ENCODE measurements at places on chromosomes 5 and 9.

GRCh38 chr9:78370991-78371390 is 74.1 kb downstream of the PSAT1 start:
- H3K27ac ChIP-seq: no peak overlapping the region
- no peak overlapping the region for H3K4me3 ChIP-seq
- DNase-seq: no peak
- no peaks in the 10 kb centered on the region for H3K4me1 ChIP-seq
- H3K27me3 ChIP-seq: peaks cover 8% of the 10 kb centered on the region

- peak overlapping the region; percentile 88 for H3K27ac ChIP-seq
- peaks cover 2% of the 10 kb centered on the region for H3K36me3 ChIP-seq
- H3K27me3 ChIP-seq: no peaks in the 10 kb centered on the region
- H3K4me1 ChIP-seq: peaks cover 33% of the 10 kb centered on the region
Measured at GRCh38 chr5:172687940-172688339, 46.9 kb downstream of the NEURL1B start.

DNA sequence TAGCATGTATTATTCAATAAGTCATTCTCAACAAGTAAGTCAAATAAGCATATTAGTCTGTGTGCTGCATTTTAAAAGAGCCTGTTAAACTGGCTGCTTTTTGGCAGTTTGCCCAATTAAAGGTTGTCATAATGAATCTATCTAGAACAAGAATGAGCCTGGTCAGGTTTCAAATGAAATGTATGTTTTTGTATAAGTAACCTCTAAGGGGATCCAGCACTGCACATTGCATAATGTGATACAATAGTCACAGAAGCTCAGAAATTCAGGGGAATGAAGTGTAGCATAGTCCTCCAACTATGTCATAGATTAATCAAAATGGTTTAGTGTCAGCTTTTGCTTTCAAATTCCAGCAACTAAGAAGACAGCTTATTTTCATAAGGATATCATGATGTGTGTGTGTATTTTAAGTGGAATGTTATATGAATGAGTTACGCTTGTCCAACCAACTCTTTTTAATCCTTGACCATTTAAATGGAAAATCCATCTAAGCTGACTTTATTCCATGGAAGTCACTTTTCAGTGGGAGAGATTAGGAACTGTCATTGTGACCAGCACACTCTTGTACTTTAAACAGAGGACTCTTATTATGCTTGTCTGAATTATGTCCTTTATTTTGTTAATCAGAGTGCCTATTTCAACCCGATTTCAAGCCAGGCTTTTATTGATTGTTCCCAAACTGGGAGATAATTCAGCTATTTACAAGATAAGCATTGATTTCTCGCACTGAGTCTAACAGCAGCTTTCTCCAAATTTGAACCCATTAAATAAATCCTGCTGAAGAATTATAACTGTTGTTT is 283.9 kb upstream of the ADAMTSL1 start:
- no peak for DNase-seq
- H3K4me3 ChIP-seq: no peak overlapping the region
- H3K27me3 ChIP-seq: no peaks in the 10 kb centered on the region
- no peaks in the 10 kb centered on the region for H3K36me3 ChIP-seq
- H3K27ac ChIP-seq: no peak overlapping the region
- H3K4me1 ChIP-seq: no peaks in the 10 kb centered on the region

DNA sequence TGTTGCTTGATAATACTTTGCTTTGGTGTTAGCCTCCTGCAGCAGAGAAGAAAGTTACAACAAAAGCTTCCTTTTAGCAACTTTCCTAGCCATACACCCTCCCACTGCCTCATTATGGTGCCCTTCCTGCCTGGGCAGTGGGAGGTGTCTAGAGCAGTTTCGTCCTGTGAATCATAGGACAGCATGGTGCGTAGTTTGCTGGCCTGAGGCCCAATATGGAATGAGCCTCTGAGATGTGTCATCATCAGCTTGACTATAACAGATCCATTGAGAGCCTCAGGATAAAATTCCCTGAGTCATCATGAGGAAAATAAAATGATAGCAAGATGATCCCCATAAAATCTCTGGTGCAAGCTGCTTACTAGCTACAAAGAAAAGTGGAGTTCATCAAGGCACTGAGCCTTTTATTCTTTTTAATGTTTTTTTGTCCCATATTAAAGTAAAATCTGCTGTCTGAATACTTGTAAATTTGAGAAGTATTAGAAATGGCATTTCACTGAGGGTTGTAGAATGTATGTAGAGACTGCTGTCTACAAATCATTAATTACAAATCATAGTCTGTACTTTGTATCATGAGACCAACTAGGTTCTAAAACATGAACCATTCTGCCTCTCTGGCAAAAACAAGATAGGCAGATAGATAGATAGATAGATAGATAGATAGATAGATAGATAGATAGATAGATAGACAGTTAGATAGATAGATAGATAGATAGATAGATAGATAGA is 303.0 kb upstream of the PDE4D start:
- H3K4me1 ChIP-seq: no peaks in the 10 kb centered on the region
- no peak overlapping the region for H3K4me3 ChIP-seq
- no peak overlapping the region for H3K27ac ChIP-seq
- no peak for DNase-seq

GRCh38 chr5:38190111-38190510 is 68.2 kb upstream of the EGFLAM start:
- peaks cover 45% of the 10 kb centered on the region for H3K27me3 ChIP-seq
- no peak for DNase-seq
- H3K36me3 ChIP-seq: no peaks in the 10 kb centered on the region
- H3K27ac ChIP-seq: no peak overlapping the region
- H3K4me3 ChIP-seq: no peak overlapping the region

- H3K27ac ChIP-seq: no peak overlapping the region
- no peaks in the 10 kb centered on the region for H3K4me1 ChIP-seq
- H3K27me3 ChIP-seq: peaks cover 9% of the 10 kb centered on the region
- H3K4me3 ChIP-seq: no peak overlapping the region
- DNase-seq: peak; percentile 12
Measured at GRCh38 chr5:53425687-53426511, 54.5 kb upstream of the FST start.

- no peaks in the 10 kb centered on the region for H3K36me3 ChIP-seq
- H3K4me1 ChIP-seq: peaks cover 87% of the 10 kb centered on the region
- no peak for DNase-seq
- H3K4me3 ChIP-seq: no peak overlapping the region
- no peaks in the 10 kb centered on the region for H3K27me3 ChIP-seq
Measured at GRCh38 chr9:123318961-123319421, 37.0 kb upstream of the CRB2 start.

DNA sequence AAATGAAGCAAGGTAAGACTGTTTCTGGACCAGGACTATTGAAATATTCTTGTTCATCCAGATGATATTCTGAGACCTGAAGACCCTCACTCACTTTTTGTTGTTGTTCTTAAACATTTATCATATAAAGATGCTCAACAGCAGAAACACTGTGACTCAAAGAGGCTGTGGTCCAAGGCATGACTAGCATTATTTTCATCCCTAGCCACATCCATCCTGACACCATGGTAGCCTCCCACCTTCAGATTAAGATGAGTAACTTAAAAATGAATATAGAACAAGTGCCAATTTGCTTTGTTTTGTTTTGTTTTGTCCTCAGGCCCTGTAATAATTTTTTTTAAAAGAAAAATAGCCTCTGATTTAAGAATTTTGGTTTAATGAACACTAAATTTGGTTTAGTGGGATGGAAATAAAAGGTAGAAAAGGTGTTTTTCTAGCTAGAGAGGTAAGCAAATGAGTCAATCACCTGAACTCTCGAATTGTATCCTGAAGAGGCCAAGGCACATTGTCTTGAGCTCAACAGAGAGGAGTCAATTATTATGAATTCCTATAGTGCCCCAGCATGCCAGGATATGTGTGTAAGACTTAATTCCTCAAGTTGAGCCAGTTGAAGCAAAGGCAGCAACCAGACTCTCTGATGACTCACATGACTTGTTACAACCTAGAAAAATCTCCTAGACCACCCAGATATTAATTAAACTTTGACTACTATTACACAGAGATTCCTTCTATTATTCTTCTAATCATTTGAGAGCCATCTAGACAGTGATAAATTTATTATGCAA is 380.1 kb upstream of the TUSC1 start:
- no peak overlapping the region for H3K4me3 ChIP-seq
- H3K27ac ChIP-seq: no peak overlapping the region
- no peaks in the 10 kb centered on the region for H3K27me3 ChIP-seq
- H3K4me1 ChIP-seq: no peaks in the 10 kb centered on the region

DNA sequence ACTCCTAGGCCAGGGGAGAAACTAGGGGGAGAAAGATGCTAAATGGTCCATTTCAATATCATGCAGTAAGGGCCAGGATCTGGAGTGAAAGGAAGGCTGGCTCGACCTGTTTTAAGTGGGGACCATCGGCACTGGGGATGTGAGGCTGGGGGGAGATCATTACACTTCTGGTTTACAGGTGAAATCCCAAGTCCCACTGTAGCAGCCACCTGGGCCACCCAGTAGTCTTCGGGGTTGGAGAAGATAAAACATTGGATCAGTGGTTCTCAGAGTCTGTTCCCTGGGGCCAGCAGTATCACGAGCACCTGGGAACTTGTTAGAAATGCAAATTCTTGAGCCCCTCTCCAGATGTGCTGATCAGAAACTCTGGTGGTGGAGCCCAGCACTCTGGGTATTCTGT is 111.3 kb upstream of the ALDH1B1 start:
- H3K36me3 ChIP-seq: no peaks in the 10 kb centered on the region
- H3K27ac ChIP-seq: no peak overlapping the region

DNA sequence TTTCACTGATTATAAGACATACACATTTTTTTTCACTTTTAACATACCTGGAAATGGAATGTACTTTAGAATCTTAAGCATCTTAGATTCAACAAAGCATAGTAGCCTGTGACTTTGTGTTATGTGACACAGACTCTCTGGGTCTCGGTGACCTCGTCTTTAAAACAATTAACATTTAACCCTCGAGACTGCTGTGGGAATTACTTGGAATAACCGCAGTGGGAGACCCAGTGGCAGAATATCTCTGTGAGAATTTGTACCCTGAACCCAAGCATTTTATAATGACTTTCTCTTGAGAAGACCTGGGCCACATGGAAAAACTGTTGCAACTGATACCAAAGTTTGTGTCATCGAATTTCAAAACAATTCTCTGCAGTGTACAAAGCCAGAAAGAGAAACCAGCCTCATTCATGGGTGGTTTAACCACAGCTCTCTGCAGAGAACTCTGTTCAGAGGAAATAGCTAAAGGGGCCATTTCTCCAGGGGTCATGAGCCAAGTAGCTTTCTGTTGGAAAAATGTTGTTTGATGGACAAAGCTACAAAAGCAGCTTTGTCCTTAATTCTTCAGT is 10.0 kb upstream of the RETREG1 start:
- H3K27me3 ChIP-seq: no peaks in the 10 kb centered on the region
- peaks cover 19% of the 10 kb centered on the region for H3K4me1 ChIP-seq
- H3K4me3 ChIP-seq: no peak overlapping the region
- H3K27ac ChIP-seq: peak overlapping the region; percentile 4
- H3K36me3 ChIP-seq: no peaks in the 10 kb centered on the region
- DNase-seq: no peak

- no peak for DNase-seq
- peaks cover 6% of the 10 kb centered on the region for H3K27me3 ChIP-seq
- no peak overlapping the region for H3K27ac ChIP-seq
- no peak overlapping the region for H3K4me3 ChIP-seq
- no peaks in the 10 kb centered on the region for H3K36me3 ChIP-seq
Measured at GRCh38 chr5:95403996-95404395, 12.8 kb downstream of the FAM81B start.

DNA sequence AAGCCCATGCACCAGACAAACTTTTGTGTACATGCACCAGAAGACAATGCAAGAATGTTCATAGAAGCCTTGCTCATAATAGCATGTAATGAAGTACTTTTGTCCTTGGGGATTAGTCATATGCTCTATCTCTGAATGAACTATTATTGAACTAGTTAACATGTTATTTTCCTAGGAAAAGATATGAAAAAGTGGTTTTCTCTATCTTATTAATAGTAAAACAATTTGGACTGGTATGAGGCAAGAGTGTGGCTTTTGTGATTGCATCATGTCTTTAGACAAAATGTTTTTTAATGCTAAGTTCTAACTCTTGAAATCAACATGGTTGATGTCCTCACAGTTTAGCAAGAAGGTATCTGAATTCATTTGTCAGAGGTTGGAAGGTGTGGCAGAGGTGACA is 55.7 kb upstream of the SPDL1 start:
- H3K27me3 ChIP-seq: peaks cover 49% of the 10 kb centered on the region
- H3K36me3 ChIP-seq: no peaks in the 10 kb centered on the region
- no peak overlapping the region for H3K27ac ChIP-seq
- H3K4me1 ChIP-seq: no peaks in the 10 kb centered on the region
- no peak for DNase-seq

GRCh38 chr9:99162759-99163364 is 57.9 kb downstream of the TGFBR1 start:
- no peaks in the 10 kb centered on the region for H3K36me3 ChIP-seq
- no peak overlapping the region for H3K4me3 ChIP-seq
- peak; percentile 48 for DNase-seq
- peaks cover 13% of the 10 kb centered on the region for H3K27me3 ChIP-seq
- H3K27ac ChIP-seq: no peak overlapping the region
- peaks cover 9% of the 10 kb centered on the region for H3K4me1 ChIP-seq

DNA sequence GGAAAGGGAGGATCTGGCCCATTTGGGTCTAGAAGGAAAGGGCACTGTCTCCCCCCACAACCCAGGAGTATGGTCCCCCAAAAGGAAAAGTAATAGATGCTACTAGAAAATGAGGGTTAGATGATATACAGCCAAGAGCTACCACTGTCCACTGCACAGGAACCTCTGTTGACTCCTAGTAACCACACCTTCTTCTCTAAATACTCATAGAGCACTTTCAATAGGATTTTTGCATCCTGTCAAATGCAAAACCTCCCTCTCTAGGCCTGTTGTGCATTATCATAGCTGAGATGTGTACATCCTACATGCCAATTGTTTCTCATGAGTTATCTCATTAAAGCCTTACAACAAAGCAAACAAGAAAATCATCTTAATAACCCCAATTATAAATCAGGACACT is 66.8 kb downstream of the THBS4 start:
- DNase-seq: no peak
- H3K36me3 ChIP-seq: peaks cover 1% of the 10 kb centered on the region
- H3K4me1 ChIP-seq: peaks cover 13% of the 10 kb centered on the region
- H3K27ac ChIP-seq: no peak overlapping the region
- H3K27me3 ChIP-seq: peaks cover 9% of the 10 kb centered on the region

- peaks cover 5% of the 10 kb centered on the region for H3K4me1 ChIP-seq
- H3K27me3 ChIP-seq: peaks cover 45% of the 10 kb centered on the region
- no peak for DNase-seq
- no peak overlapping the region for H3K27ac ChIP-seq
Measured at GRCh38 chr5:63960646-63961045, 1.6 kb downstream of the HTR1A start.

GRCh38 chr5:131525805-131526204 is 109.2 kb downstream of the RAPGEF6 start:
- peaks cover 5% of the 10 kb centered on the region for H3K36me3 ChIP-seq
- H3K27me3 ChIP-seq: no peaks in the 10 kb centered on the region
- H3K4me1 ChIP-seq: peaks cover 37% of the 10 kb centered on the region
- no peak for DNase-seq

DNA sequence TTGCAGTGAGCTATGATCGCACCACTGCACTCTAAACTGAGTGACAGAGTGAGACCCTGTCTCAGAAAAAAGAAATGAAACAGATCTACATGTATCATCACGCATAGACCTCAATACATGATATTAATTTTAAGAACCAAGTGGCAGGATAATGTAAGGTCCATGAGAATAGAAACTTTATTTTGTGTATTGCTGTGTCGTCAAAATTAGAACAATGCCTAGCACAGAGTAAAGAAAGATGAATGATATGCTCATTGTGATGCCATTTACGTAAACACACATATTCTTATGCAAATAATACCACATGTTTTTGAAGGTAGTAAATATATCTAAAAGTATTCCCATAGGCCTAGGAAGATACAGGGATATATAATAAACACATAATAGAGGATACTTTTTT is 3.6 kb upstream of the UIMC1 start:
- H3K4me1 ChIP-seq: peaks cover 10% of the 10 kb centered on the region
- no peaks in the 10 kb centered on the region for H3K27me3 ChIP-seq
- H3K27ac ChIP-seq: no peak overlapping the region
- H3K36me3 ChIP-seq: no peaks in the 10 kb centered on the region
- no peak for DNase-seq
